ENCODE measurements at places on chromosomes 2 and 18.

DNA sequence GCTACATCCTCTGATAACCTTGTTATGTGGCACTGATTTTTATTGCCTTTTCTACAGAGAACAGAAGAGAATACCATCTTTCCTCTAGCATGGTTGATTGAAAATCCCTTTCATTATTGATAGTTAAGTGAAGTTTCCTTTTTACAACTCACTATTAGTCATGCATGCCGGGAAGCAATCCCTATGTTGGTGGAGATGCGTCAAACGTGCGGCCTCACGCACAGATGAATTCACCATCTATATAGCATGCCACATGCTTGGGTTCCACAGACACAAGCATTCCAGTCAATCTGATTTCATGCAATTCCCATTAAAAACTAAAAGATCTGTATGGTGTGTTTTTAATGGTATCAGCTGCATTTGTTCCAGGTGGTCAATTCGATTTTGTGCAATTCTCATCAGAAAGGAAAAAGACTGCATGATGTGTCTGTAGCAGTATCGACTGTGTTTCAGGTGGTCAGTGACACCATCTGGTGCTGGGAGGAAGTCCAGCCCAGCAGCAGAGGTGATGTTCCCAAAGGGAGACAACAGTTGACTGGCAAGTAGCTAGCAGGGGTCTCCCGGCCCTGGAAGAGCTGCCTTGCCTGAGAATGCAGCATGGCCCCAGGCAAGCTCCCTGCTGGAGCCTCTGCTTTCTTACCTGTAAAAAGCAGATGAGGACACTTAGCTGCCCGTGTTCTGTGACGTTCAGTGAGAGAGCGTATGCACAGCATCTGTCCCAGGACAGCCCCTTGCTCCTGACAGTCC, 151.3 kb upstream of the NCK2 start:
- DNase-seq, result no peak

DNA sequence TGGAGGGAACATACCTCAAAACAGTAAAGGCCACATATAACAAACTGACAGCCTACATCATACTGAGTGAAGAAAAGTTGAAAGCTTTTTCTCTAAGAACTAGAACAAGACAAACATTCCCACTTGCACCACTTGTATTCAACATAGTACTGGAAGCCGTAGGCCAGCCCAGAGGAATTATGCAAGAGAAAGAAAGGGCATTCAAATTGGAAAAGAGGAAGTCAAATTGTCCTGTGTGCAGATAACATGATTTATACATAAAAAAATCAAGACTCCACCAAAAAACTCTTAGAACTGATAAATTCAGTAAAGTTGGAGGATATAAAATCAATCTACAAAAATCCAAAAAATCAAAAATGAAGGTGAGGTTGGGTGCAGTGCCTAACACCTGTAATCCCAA, 8.0 kb upstream of the KDM3A start:
- DNase-seq, result no peak

DNA sequence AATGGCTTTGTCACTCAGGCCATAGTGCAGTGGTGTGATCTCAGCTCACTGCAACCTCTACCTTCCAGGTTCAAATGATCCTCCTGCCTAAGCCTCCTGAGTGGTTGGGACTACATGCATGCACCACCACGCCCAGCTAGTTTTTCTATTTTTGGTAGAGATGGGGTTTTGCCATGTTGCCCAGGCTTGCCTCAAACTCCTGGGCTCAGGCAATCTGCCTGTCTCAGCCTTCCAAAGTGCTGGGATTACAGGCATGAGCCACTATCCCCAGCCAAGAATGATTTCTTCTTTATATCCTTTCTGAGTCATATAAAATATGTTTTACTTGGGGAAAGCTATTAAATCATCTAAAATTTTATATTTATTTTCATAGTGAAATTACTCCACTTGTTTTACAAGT, 61.3 kb downstream of the CYBRD1 start:
- no peak for DNase-seq

DNA sequence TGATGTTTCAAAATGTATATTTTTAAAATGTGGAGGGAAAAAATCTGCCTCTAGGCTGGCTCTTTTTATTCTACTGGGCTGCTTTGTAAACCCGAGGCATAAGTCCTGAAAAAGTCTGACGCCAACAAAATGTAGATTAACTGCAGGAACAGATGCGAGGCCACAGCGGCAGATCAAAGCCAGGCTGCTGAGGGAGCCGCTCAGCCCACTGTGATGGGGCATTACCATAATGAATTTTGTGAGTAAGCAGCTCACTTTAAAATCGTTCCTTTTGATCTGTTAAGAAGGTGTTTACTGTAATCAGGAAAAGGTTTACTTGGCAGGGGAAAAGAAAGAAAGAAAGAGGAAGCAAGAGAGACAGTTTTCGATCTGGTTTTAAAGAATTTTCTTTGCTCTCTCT, 269.0 kb downstream of the ICOS start:
- no peak for DNase-seq

DNA sequence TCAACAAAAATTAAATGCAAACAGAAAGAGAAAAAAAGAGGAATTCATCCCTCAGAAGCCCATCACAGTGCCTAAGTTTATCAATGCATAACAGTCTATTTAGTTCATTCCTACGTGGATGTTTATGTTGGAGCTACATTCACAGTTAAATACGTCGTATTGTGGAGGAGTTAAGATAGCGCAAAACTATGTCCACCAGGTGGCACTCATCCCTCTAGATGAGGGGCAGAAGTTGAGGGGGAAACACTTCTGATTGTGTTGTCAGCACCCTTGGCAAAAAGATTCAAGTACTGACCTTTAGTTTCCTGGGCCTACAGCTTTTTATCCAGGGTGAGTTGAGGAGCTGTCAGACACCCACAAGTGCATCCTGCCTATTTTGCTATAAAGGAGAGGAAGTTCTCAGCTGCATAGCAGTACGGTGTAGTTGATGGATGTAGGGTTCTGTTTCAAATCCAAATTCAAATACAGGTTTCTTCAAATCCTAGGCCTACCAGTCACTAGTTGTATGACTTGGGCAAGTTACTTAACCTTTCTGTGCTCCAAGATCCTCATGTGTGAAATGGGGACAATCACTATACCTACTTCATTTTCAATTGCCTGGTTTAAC, 26.8 kb upstream of the MYO1B start:
- peak; percentile 39 for DNase-seq

GRCh38 chr2:191938779-191939178, 91.9 kb upstream of the CAVIN2 start:
- peak; percentile 83 for DNase-seq

GRCh38 chr2:138280999-138281695, 220.4 kb upstream of the SPOPL start:
- DNase-seq, result no peak

GRCh38 chr2:231701456-231702373, 6.6 kb upstream of the PTMA start:
- peak; percentile 83 for DNase-seq

DNA sequence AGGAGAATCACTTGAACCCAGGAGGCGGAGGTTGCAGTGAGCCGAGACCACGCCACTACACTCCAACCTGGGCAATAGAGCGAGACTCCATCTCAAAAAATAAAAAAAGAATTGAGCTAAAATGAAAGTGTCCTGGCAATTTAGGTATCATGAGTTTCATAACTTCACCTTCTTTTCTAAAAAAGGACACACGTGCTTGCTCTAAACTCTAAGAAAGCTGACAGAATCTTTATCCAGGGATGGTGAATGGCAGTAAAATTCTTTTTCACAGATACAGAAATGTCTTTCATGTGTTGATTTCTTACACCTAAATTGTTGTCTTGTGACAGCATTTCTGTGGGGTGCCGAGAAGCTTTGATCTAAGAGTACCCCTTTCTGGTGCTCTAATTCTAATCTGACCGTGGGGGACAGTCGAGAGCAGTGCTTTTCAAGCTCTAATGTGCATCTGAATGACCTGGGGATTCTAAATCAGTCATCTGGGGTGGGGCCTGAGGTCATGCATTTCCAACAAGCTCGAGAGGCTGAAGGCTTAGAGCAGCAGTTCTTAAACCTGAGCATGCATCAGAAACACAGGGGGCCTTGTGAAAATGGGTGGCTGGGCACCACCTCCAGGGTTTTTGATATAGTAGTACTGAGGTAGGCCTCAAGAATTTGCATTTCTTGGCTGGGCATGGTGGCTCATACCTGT, 42.1 kb upstream of the REL start:
- DNase-seq, result no peak

DNA sequence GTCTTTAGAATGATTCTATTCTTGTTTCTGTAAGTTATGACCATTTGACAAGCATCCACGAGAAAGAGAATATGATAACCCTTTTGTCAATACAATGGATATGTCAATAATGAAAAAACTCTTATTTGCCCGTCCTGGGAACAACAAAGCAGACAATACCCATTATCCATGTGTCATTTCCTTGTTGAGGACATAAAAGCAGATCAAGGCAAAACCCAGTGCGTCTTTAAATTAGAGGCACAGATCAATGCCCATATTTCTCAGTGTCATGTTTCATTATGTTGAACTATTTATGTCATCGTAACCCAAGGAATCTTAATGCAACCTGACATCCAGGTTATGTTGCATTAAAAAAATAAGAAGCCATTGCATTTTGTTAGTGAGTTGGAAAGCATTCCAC, 365.0 kb upstream of the CELF4 start:
- no peak for DNase-seq

DNA sequence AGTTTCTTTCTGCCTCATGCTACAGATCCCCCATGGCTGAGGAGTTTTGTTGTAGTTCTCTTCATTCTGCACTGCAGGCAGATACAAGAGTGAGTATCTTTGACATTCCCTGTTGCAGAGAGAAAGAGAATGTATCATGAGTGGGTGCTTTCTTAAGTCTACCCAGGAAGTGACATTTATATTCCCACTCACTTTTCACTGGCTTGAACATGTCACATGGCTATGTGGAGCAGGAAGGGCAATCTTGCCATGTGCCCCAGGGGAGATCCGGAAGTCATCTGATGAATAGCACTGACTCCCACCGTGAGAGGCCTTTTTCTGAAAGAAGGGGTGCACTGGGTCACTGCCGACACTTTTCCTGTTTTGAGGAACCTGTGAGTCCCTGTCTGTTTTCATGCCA, 66.4 kb upstream of the BOD1L2 start:
- DNase-seq, result no peak

- no peak for DNase-seq
Observed at GRCh38 chr18:51824746-51825145, 515.3 kb upstream of the DCC start.

- peak; percentile 52 for DNase-seq
Observed at GRCh38 chr2:176960736-176961520, 251.7 kb upstream of the HNRNPA3 start.

DNA sequence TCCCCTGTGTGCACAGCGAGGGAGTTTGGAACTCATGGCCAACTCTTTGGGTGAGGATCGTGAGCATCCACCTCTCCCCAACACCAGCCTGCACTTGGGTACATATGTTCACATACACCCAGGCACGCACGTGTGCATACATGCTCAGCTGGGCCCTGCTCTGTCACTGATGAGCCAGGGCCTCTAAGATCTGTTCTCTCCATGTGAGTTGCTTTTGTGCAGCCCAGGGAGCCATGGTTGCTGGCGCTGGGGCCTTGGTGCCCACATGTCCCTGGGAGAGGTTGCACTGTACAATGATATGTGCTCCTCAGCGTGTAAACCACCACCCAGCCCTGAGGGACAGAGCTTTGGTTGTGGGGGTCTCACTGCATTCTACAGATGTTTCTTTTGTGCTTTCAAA, 44.1 kb downstream of the KLHL29 start:
- no peak for DNase-seq

- no peak for DNase-seq
Observed at GRCh38 chr2:113723411-113723810, 33.0 kb downstream of the SLC35F5 start.

DNA sequence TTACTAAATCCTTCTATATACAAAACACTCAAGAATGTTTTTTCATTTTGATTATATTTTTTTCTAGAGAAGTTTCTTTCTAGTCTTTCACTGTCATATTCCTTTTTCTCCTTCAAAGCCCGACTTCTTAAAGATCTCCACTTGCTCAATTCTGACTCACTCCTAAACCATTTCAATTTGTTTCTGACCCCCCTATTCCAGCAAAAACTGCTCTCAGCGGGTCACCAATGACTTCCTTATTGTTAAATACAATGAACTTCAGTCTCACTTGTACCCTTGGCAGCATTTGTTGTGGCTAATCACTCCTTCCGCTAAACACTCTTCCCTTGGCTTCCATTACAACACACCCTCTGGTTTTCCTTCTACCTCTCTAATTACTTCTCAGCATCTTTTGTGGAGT, 111.1 kb upstream of the RBBP8 start:
- peak; percentile 67 for DNase-seq

GRCh38 chr2:62306751-62307468, 111.0 kb downstream of the B3GNT2 start:
- DNase-seq, result peak; percentile 82

- DNase-seq, result no peak
Observed at GRCh38 chr18:79523206-79523735, 127.5 kb downstream of the NFATC1 start.

DNA sequence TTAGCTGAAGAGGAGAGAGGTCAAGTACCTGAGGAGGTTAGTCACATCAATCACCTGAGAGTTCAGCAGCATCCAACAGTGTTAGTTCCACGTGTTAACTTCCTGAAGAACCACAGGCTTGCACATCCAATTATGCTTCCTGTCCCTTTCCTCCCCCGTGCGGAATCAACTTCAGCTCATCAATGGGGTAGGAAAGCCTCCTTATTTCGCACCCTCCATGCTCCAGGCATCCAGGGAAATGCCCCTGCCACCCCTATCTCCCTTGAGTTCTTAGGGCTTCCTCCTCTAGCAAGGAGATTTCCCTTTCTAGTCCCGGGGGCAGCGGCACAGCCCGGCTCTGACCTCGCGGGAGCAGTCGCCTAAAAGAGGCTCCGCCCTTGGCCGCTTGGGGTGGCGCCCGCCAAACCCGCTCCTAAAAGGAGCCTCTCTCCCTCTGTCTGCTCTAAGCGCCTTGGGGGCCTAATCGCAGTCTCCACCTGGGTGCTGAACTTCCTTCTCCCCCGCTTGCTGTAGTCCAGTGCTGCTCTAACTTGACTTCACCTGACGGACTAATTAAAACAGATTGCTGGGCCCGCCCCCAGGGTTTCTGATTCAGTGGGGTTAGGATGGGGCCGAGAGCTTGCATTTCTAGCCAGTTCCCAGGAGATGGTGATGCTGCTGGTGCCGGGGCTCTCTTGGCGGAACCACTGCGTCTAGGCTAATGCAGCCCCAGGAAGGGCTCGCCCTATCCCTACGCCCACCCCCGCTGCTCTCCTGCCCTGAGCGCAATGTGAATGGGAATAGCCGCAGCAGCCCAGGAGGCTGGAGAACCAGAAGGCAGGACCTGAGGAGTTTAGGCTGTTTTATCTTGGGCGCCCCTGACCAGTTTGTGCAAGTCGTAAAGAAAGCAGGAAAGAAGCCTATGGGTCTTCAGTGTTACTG, 3.4 kb upstream of the TET3 start:
- peak; percentile 72 for DNase-seq

DNA sequence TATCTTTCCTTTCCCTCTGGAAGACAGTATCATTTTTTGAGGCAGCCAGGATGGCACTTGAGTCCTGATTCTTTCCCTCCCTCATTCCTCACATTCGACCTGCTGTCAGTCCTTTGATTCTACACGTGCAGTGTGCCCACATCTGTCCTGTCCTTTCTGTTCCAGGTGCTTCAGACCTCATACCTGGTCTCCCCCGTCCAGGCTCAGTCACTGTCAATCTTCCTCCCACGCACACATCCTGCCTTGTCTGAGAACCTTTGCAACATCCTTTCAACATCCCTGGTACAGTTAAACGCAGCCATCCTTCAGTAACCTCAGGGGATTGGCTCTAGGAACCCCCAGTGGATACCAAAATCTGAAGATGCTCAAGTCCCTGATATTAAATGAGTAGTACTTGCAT, 10.1 kb downstream of the BCL2 start:
- DNase-seq, result no peak
